B cell (primary cell): ENCODE measurements at places on chromosomes 2 and 18.

- no peak for DNase-seq
These were observed 722 bp downstream of the ACSL3 start for GRCh38 chr2:222861411-222862105.

GRCh38 chr2:151379169-151379568, 21.8 kb downstream of the TNFAIP6 start:
- DNase-seq, result no peak

DNA sequence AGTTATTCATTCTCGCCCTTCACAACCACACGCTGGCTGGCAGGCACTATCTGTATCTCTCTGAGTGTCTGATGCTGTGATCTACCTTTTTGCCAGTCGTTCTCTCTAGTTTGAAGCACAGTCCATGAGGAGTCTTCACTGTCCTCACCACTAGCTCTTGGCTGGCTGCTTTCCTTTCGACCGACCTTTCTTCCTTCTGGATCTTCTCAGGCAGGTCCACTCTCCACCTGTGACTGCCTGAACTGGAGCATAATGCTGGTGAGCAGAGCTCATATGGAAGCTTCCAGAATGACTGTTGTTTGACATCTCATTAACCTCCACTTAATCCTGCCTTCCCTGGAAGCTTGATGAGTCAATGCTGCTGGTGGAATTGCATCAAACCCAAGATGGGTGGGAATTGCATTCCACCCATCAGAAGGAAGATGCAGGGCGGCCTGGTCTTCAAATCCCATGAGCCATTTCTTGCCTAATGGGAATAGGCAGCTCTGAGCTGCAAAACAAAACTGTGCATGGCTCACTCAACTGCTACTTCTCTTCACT, 283.5 kb upstream of the HDAC4 start:
- no peak for DNase-seq

DNA sequence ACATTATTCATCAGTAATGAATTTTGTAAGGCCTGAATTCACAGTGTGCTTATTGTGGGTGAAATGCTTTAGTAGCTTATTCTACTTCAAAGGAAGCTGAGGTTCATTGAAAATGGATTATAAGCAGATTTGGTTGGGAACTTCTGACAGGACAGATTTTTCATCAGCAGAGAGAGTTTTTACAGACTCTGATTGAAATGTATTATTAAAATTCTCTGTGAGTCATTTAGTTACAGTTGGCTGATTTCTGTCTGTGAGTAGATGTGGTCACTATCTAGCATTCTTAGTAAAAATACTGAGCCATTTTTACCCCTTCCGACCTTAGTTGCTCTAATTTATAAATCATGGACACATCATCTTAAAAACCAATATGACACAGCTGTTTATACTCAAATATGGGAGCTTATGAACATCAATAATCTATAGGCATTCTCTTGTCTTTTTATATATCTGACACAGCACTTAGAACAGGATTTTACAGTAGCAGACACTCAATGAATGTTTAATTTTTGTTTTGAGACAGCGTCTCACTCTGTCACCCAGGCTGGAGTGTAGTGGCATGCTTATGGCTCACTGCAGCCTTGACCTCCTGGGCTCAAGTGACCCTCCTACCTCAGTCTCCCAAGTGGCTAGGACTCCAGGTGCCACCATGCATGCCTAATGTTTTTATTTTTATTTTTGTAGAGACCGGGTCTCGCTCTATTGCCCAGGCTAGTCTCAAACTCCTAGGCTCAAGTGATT, 239.6 kb downstream of the BABAM2 start:
- no peak for DNase-seq

DNA sequence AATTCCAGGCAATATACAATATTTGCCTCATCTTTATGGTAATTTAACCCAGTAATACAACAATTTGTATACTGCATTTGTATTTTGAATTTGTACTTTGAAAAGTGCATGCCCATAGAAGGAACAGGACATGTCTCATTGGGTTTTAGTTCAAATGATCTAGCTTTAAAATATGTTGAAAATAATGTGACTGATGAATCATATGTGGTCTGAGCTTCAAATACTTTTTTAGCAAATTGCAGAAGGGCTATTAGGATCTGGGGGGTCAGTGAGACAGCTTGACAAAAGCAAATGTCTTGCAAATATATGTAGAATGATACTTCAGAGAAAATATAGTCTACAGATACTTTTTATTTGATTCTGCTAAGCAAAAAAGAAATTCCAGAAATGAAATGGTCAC, 248.9 kb downstream of the DCC start:
- DNase-seq, result no peak

DNA sequence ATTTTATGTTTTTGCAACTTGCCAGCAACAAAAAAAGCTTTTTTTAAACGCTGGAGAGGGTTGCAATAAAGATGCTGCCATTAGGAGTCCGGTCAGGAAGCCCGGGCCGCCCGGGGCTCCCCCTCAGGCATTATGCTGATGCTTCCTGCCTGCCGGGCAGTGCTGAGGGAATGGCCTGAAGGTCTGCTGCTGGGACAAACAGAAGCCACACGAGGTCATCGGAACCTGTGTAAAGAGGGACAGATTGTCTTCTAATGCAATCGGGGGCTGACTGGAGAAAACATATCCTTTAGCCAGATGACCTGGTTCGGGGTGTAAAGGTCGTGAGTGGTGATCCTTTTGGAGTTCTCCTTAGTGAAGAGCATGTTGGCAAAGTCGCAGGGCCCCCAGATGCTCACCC, 2.3 kb downstream of the IMPA2 start:
- no peak for DNase-seq

DNA sequence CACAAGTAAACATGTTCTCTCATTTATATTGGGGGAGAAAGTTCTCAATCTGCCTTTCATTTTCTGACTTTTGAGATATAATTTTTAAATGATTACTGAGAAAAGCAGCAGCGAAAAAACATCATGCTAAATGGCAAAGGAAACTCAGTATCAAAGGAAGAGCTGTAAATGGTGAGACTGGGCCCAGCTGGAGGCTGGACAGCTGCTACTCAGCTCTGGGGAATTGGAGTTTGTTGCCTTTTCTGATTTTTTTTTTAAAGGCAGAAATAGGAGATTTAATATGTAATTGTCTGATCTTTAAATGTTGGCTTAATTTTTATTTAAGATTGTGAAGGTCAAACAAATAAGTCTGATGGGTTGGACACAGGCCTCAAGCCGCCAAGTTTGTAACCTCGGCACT, 137.1 kb upstream of the TACR1 start:
- no peak for DNase-seq

GRCh38 chr18:53534695-53535094, 689.8 kb downstream of the MBD2 start:
- DNase-seq, result no peak

- DNase-seq, result no peak
These were observed 23.2 kb downstream of the RALB start for GRCh38 chr2:120275617-120276400.

DNA sequence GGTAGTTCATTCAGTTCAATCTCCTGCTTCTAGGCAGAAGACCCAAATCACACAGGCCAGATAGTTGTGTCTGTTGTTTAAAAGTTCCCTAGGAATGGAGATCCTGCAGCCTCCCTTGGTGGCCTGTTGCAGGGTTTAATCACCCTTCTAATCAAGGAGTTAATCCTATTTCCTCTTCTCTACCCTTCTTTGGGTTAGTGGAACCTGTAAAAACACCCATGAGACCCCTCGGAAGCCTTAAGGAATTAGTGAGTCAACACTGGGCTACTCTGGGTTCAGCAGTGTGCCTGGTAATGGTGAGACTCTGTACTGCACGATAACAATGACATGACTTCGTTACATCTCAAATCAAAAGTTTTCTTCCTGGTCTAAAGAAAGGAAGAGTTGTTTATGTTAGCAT, 217.6 kb upstream of the NRP2 start:
- DNase-seq, result no peak

DNA sequence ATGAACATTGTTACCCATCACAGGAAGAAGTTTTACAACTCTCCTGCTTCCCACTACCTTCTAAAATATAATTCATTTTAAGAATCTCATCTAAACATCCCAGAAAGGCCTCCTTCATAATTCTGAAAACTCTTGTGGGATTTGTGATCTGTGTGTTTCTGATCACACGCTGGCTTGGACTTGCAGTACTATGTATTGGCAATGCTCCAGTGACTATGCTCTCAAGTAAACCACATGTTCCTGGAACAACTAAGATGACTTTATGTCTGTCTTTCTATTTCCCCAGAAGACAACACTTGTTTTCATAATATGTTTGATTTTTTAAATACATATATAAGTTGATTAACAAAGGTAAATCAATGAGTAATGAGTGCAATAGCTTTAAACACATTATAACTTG, 376.6 kb upstream of the NETO1 start:
- no peak for DNase-seq

- DNase-seq, result no peak
These were observed 146.6 kb upstream of the DLX2 start for GRCh38 chr2:172249334-172249733.

DNA sequence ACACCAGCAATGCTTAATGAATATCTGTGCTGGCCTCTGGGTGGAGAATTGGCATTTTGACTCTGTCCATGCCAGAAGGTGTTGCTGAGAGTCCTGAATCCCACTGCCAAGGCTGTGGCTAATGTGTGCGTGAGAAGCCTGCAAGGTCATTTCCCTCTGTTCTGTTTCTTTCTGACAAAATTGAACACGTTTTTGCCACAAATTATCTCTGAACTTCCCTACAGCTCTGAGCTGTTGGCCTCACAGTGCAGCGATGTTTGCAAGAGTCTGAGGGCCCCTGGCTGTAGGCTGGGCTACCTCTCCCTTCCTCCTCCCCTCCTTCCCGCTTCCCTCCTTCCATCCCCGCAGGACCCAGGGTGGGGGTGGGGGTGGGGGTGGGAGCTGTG, 154.1 kb upstream of the HS6ST1 start:
- DNase-seq, result no peak

GRCh38 chr2:57497489-57498096, 549.0 kb upstream of the VRK2 start:
- peak; percentile 38 for DNase-seq

GRCh38 chr18:24168496-24168895, 29.6 kb downstream of the CABYR start:
- DNase-seq, result no peak

DNA sequence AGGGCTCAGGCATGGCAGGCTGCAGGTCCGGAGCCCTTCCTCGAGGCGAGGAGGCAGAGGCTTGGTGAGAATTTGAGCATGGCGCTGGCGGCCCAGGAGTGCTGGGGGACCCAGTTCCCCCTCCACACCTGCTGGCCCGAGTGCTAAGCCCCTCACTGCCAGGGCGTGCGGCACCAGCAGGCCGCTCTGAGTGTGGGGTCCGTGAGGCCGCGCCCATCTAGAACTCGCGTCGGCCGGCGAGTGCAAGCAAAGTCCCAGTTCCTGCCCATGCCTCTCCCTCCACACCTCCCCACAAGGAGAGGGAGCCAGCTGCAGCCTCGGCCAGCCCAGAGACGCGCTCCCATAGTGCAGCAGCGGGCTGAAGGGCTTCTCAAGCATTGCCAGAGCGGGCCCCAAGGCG, 233.0 kb downstream of the PIEZO2 start:
- DNase-seq, result no peak

- no peak for DNase-seq
These were observed 206.3 kb downstream of the AFF3 start for GRCh38 chr2:99936065-99936464.

DNA sequence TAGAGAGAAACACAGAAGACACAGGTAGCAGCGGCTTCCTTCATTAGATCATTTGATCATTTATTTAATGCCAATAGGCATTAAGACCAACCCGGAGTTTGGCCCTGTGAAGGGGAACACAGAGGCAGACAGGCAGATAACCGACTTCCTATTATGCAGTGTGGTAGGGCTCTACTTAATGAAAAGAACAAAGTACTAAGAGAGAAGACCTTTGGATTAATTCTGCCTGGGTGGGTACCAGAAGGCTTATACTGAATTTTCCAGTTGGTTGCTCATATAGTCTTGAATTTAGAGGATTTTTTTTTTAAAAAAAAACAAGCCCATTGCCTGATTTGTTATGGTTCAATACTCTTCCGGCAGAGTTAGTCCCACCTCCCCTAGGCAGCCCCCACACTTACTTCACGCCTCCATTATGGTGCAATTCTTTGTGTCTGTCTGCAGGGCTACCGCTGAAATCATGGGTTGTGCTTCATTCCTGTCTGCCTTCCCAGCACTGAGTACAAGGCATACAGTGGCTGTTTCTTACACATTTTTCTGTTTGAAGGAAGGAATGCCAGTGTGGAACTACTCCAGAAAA, 244.3 kb upstream of the APCDD1 start:
- DNase-seq, result no peak

DNA sequence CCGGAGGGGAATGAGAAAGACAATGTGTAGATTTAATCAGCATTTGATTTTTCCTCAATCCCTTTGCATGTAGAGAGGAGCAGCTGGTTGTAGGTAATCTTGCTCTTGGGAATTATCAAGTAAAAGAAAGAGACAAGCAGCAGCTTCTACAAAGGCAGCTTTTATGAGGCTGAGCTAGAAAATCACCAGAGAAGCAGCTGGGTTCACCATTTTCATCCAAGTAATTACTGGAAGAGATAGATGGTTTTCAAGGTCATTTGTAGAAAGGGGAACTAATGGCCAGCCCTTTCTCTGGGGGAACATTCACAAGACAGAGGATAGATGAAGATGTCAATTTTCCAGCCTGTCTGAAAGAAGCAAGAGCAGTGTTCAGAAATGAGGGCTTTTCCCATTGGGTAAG, 113.0 kb downstream of the RND3 start:
- DNase-seq, result no peak

GRCh38 chr2:29430382-29431112, 315.3 kb downstream of the CLIP4 start:
- DNase-seq, result no peak

DNA sequence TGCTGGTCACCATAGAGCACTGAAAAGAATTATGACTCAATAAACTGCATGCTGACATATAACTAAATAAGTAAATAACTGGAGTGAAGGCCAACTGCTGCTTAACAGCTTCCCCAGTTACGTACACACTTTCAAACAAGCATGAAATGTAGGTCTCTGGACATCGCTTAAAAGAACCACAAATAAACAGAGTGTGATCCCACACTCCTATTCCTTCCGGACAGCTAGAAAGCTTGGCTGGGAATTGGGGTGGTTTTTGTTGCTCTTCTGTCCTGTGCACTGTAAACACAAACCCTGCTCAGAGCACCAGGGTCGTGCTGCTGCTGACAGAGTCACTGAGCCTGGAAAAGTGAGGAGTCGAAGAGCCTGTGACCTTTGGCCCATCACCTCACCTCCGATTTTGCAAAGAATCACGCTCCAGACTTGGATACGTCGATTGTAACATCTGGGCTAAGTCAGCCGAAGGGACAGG, 162.7 kb upstream of the NT5C1B start:
- DNase-seq, result no peak

- DNase-seq, result no peak
These were observed 42.3 kb downstream of the DARS1 start for GRCh38 chr2:135942936-135943688.

DNA sequence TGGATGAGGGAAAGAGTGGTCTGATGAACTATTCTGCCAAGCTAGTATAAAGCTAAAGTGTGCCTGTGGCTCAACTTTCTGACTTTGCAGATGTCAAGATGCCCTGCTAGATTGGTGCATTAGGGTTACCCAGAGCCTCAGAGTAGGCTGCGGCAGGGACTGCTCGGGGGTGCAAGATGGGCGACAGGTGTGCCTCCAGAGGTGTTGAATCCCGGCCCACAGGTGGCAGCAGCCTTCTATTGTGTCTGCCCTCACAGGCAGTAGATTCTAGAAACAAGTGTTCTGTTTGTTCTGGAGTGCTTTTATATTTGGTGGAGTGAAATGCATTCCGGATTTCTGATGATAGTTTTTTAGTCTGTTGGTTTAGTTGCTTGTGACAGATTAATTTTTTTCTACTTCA, 131.6 kb upstream of the IL1R2 start:
- no peak for DNase-seq
